NCI-H345 (cell line): ENCODE measurements at places on chromosomes 16 and 17.

- peak; percentile 65 for DNase-seq
Measured at GRCh38 chr16:81647527-81647926, 131.6 kb upstream of the PLCG2 start.

DNA sequence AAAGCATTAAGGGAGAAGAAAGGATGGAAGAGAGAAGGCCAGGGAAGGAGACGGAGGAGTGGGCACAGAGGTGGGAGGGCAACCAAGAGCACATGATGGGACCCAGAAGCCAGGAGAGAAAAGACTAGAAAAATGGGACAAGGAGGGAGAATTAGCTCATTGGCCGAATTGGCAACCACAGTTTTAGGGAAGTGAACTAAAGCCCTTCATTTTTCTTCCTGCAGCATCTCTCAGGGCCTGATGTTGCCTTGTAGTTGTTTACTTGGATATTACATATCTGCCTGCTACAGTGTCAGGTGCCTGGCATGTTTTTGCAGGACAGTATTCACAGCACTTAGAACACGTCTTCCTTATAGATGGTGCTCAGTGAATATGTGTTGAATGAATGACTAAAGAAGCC lies 19.0 kb downstream of the EMP2 start:
- no peak for DNase-seq

- no peak for DNase-seq
Measured at GRCh38 chr17:20206068-20206467, 196.9 kb downstream of the SPECC1 start.

- DNase-seq = no peak
Measured at GRCh38 chr17:10831696-10832095, 6.2 kb downstream of the PIRT start.

DNA sequence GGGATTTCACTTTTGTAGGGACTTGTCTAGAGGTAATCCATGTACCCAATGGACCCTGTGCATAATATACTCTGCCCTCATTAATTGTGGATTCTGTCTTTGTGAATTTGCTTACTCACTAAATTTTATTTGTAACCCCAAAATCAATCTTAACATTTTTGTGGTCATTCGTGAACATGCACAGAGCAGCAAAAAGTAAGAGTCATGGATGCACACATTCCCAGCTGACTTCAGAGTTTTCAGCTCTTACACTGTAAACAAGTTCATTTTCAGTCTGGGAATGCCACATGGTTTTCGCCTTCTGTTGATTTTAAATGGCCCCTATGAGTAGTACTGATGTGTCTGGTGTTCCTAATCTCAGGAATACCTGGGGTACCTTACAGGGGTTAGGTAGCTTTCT lies 24.3 kb downstream of the TAC4 start:
- DNase-seq = no peak
